ENCODE measurements at places on chromosomes 2 and 18.

DNA sequence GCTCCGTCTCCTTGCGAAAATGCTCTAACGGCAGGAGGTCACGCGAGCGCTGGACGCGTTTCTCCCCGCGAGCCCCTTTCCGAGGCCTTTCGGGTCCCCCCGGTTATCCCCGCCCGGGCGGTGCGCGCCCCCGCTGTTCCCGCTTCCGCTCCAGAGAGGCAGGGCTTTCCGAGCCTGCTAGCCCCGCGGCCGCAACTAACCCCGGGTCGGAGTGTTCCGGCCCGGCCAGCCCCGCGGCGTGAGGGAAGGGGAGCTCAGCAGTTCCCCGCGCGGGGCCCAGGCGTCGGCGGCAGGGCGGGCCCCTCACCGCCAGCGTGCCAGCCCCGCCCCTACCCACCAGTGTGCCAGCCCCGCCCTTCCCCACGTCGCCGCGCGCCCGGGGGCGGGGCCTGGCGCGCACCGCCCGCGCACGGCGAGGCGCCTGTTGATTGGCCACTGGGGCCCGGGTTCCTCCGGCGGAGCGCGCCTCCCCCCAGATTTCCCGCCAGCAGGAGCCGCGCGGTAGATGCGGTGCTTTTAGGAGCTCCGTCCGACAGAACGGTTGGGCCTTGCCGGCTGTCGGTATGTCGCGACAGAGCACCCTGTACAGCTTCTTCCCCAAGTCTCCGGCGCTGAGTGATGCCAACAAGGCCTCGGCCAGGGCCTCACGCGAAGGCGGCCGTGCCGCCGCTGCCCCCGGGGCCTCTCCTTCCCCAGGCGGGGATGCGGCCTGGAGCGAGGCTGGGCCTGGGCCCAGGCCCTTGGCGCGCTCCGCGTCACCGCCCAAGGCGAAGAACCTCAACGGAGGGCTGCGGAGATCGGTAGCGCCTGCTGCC lies at the start of gene MSH6:
TSS of gene MSH6 (plus strand) at position 475 of the 815 bp plus-strand sequence. CDS start at position 564, 89 bp downstream.
- DNase-seq = peak; percentile 29

DNA sequence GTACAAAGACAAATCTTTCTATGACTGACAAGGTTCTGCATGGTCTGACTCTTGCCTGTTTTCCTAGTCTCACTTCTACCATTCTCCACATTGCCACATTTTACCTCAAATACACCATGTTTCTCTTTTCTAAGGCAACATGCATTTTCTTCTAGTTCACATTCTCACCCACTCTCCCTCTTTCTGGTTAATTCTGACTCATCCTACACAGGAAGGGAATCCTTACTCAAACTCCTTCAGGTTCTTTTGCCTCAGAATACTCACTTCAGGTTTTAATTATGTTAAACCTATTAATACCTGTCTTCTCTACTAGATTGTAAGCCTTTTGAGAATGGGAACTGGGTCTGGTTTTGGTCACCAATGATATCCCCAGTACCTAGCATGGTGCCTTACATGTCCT lies 47.2 kb downstream of the MAP2 start:
- no peak for DNase-seq

DNA sequence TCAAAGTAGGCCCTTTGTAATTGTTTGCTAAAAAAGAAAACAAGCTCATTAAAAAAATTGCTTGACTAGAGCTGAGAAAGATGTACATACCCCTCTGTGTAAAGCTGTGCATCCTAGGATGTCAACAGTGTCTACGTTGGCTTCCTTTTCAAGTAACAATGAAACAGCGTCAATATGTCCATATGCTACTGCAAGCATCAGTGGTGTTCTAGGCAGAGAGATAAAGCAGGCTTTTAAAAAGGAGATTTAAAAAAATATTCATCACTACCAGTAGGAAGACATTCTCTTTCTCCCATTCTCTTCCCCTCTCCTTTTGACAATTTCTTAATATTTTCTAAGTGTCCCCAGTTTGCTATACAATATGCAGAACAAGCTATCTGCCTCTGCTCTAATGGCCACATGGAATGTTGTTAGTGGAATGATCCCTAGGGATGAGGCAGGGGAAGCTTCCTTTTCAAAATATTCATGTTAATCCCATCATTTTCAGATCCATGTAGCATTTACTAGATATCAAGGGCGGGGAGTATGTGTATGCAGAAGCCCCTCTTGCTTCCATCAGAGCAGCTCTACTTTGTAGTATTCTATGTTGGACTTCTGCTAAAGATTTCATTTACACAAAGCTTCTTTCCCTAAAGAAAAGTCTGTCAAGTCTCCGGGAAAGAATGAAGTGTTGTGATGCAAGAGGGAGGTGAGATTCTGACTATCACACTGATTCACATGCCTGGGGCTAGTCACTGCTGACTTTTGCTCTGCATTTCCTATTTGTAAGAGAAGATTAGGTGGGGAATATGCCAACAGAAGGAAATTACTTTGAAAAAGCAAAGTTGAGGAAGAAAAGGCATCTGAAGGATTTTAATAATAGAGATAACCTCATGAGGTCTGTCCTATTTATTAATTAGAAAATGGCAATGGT lies 81.5 kb upstream of the PGAP1 start:
- DNase-seq = no peak

DNA sequence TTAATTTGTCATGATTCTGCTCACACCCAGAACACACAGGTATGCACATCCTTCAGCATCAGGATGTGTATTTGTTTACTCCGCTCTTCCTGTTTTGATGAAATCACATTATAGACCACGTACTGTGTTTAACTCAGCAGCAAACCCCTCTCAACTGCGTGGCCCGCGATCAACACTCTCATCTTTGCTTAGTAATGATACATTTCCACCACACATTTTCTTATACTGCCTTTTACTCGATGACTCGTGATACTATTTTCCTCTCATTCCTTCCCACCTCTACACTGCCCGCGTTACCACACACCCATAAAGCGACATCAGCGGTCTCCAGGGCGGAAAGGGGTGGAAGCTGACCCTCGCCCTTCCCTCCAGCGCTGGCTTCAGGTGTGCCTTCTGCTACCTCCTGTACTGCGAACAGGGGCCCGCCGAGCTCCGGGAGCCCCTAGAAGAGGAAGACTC lies 1.3 kb downstream of the NETO1 start:
- no peak for DNase-seq

DNA sequence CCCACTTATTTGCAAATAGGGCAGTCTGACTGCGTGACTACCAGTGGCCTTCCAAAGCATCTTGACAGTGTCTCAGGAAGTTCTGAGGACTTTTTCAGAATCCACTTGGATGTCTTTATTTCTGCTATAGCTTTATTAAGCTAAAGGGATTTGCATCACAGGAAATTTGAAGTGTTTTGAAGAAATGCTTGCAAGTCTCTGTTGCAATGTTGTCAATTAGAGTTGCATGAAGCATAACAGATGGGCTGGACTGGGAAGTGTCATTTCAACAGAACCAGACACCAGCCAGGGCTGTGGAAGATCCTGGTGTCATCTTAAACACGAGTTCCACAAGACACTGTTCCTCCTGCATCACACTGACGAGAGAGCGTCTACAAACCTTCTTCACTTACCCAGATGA lies 224.5 kb downstream of the EN1 start:
- no peak for DNase-seq

GRCh38 chr18:22465859-22466457 lies 48.2 kb upstream of the CTAGE1 start:
- DNase-seq = no peak

DNA sequence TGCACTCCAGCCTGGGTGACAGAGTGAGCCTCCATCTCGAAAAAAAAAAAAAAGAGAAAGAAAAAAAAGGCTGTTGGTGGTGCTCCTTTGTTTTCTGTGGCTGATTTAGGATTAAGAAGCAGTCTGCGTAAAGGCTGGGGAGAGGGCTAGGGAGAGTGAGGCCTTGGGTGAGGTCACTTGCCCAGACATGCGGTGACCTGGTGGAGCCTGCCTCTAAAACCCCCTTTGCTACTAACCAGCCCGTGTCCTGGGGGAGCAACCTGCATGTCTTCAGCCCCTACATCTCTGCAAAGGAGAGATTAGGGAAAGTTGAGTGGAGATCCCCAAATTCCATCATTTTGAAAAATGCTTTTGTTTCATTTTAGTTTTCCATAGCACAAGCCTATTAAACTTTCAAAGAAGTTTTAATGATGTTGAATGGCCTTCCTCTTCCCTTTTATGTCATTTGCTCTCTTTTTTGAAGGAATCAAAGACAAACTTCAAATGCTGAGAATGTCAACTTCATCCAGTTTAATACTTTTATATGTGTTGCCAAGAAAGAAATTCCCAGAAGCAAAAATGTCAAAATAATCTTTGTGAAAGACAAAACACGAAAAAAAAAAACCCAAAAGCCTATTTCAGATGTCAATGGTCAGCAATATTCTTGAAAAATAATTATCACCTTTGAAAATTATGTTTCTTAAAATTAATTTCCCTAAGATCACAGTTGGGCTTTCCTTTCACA lies 38.9 kb upstream of the RALBP1 start:
- DNase-seq = no peak

- DNase-seq = no peak
These were observed 499.4 kb downstream of the GALR1 start for GRCh38 chr18:77749089-77749488.

DNA sequence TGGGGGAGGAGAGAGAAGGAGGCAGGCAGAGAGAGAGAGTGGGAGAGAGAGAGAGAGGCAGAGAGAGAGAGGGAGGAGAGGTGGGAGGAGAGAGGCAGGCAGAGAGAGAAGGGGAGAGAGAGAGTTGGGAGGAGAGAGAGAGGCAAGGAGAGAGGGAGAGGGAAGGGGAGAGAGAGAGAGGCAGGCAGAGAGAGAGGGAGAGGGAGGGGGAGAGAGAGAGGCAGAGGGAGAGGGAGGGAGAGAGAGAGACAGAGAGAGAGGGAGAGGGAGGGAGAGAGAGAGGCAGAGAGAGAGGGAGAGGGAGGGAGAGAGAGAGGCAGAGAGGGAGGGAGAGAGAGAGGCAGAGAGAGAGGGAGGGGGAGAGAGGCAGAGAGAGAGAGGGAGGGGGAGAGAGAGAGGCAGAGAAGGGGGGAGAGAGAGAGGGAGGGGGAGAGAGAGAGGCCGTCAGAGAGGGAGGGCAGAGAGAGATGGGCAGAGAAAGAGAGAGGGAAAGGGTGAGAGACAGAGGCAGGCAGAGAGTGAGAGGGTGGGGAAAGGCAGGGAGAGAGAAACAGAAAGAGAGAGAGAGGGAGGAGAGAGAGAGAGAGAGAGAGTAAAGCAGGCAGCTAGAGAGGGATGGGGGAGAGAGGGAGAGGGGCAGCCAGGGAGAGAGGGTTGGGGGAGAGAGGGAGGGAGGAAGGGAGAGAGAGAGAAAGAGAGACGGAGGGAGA lies 122.2 kb upstream of the PXDN start:
- no peak for DNase-seq

- no peak for DNase-seq
These were observed 498.7 kb downstream of the PTPRM start for GRCh38 chr18:8065773-8066172.

DNA sequence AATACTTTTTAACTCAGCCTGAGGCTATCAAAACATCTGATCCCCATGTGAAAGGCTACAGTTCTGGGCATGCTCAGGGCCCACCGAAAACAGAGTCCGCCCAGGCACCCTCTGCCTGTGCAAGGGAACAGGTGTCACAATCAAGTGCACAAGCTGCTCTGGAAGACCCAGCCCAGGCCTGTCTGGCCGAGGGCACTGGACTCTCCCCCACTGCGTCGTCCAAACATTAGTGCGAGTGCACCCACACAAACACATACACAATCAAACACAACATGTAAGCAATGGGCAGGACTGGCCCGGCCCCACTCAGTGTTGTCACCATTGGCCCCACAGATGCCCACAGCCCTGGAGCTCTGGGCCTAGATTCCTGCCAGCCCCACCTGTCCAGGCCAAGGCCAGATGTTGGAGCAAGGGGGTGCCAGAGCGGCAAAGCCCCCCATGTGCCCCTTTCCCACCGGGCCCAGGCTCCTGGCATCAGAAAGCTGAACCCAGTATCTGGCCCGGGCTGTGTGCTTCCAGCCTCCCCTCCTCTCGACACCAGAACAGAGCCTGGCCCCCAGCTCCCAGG lies 617 bp upstream of the ALPG start:
- DNase-seq = no peak

All from NCI-H524 treated with DMSO at 0.1 percent for 48 hours (cell line).